ENCODE measurements at places on chromosomes 2 and 18.

DNA sequence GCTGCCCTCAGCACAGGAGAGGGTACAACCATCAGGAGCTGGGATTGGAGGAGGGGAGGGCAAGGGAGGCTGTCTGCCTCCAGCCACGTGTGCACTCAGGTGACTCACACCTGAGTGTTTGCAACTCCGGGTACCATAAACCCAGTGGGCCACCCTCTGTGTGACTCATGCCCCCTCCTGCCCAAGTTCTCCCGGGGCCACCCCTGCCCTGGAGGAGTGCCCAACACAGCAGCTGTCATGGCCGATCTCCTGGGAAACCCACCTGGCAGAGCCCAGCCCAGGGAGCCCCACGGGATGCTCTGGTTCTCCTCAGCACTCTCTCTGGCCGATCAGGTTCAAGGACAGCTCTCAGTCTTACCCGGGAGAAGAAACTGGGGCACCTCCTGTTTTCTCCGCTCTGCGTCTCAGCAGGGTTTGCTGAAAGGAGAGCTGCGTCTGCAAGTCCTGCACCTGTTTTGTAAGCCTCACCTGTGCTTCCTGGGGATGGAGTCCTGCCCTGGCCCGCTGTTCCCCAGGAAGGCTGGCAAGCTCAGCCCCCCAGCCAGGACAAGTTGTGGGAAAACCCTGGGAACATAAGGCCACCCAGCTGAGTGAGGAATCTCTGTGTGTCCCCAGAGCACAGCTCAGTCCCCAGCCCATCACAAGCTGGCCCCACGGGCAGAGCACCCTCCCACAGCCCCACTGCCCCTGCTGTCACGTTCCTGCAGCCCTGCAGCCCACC is 44.0 kb upstream of the UBE2F start:
- DNase-seq = no peak

GRCh38 chr2:143833015-143833660 is 686.8 kb downstream of the ZEB2 start:
- no peak for DNase-seq

GRCh38 chr2:85886590-85886989 is 2.2 kb downstream of the ST3GAL5 start:
- no peak for DNase-seq

DNA sequence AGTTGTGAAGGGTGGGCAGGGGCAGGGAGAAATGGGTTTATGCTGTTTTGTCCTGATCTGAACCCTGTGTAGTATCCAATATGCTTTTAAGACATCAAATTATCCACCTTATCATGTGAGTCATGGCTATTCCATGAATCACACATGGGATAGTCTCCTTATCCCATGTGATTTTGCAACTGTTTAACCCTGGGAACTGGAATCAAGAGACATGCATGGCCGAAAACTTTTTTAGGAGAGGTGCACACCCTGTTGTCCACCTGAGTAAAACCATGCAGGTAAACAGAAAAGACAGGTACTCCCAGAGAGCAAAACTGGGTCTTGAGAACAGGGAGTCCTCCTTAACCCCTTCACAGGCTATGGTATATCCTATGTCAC is 490.6 kb upstream of the HS6ST1 start:
- DNase-seq = no peak

DNA sequence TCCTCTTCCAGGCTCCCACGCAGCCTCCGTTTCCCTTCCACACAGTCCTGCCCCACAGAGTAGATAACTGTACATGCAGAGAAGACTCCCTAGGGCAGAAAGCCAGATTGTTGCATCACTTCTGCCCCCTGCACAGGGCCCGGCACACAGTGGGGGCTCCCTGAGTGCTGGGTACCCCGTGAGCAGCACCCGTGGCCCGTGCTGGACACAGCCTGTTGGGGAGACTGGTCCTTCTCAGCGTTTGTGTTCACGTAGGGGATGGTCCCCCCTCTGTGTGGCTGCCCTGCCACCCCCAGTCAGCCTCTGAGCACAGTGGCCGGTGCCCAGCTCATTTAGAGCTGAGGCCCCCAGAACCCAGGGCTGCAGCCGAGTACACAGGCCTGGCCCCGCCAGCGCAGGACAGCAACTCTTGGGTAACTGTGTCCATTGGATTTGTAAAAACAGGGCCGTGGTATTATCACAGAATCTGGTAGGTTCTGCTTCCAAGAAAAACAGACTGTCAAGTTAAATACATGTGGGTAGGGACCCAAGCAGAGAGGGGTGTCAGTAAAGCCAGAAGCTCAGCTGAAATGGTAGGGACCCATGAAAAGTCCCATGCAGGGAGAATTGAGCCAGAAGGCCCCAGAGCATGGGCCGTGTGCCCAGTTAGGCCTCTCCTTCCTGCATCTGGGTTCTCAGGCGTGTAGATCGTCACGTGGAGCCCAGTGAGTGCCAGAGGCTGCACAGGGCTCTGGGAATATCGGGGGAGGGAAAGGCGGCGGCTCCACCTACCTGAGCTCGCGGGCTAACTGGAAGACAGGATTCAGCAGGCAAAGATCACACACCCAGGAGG is 257.3 kb downstream of the ATAD2B start:
- peak; percentile 6 for DNase-seq

DNA sequence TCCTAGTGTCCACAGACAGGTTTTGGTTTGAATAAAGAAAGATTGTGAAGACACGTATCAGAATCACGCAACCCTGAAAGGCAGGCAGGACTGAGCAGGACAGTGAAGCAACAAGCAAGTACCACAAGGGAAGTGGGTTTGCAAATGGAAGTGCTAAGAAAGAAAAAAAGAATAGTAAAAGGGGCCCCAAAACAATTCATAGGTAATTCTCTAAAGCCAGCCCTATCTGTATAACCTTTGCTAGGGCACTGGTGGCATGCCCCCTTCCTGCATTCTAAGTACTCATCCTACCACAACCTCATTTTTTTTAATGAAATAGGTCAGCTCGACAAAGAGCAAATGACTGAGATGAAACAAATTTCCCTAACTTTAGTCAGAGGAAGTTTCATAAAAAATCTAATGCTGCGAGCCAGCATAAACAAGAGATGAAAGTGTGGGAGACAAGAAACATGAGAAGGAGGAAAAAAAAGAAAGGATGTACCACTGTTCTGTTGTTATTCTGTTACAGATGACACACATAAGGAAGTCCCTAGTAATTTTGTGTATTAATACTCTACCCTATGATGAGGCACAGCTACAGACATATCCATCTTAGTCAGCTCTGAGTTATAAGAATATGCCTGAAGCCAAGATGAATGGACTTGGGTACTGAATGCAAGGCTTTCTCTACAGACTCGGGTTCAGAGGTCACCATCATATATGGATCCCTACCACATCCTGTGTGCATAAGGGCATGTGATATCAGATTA is 32.2 kb downstream of the IKZF2 start:
- no peak for DNase-seq

DNA sequence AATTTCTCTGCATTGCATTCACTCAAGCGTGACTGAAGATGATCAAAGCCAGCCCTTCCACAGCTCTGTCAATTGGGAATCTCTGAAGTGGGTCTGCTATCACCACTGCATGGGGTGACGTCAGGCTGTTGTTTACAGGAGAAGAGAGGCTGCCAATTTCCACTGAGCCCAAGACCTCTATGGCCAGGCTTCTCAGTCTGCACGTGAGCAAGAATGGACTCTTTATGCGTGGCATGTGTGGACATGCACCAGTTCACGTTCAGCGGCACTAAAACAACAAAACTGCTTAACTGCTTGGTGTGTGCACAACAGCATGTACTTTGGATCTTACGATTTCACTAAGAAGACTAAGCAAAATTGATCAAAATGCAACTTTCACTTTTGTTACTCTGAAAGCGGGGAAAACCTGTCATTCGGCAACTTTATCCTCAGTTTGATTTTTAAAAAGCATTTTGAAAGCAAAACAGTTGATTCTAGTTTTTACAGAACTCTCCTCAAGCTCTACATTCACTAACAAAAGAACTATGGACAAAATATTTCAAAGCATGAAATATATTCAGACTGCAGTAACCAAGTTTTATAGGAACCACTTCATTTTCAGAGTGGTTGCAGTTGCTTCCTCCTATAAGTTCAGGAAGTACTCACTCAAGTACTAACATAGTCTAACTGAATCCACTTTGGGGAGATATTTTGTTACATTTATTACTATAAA is 77.0 kb upstream of the SERTAD2 start:
- DNase-seq = no peak

- DNase-seq = no peak
Observed at GRCh38 chr2:196987298-196987648, 60.8 kb upstream of the PGAP1 start.
